ENCODE measurements at places on chromosomes 4 and X.

GRCh38 chrX:51496501-51497291 lies at the start of gene NUDT11:
Gene NUDT11, minus strand, starts transcription at chrX:51496592. Its CDS starts 148 bp downstream, at chrX:51496444.
- DNase-seq, result peak; percentile 23

DNA sequence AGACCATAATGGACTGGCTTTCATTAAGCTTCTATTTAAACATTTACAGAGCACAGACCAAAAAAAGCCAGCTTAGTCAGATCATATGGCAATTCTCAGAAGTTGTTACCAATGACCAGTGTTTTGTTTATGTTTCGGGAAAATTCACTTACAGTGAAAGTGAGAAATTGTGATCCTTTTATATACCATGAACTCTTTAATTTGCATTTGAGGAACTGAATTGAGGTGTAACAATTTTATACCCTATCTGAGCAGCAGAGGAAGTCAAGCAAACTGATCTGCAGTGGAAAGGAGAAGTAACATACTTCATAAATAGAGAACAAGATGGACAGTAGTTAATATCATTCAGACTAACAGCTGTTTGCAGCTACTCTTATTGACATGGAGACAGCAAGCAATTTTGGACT lies 97.1 kb downstream of the TMA16 start:
- DNase-seq, result no peak

GRCh38 chr4:122803788-122804208 lies 22.8 kb upstream of the FGF2 start:
- DNase-seq, result no peak

DNA sequence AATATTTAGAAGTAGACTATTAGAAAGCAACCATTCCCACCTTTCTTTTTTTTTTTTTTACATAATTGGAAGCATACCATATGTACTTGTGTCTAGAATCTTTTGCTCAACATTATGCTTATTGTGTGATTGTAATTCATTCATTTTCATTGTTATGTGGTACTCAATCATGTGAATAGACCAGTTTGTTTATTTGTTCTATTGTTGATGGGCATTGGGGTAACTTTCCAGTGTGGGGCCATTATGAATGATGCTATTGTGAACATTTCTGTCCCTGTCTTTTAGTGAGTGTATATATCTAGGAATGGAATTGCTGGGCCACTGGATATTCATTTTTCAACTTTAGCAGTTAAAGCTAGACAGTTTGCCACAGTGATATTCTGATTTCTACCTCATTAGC lies 62.5 kb upstream of the MCUB start:
- DNase-seq, result no peak

DNA sequence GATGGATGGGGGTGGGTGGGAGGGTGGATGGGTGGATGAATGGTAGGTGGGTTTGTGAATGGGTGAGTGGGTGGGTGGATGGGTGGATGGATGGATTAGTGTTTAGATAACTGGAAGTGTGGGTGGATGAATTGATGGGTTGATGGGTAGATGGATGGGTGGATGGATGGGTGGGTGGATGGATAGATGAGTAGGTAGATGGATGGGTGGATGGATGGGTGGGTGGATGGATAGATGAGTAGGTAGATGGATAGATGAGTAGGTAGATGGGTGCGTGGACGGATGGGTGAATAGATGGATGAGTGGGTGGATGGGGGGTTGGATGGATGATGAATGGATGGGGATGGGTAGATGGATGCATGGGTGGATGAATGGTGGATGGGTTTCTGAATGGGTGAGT lies 20.3 kb upstream of the ASMTL start:
- no peak for DNase-seq

DNA sequence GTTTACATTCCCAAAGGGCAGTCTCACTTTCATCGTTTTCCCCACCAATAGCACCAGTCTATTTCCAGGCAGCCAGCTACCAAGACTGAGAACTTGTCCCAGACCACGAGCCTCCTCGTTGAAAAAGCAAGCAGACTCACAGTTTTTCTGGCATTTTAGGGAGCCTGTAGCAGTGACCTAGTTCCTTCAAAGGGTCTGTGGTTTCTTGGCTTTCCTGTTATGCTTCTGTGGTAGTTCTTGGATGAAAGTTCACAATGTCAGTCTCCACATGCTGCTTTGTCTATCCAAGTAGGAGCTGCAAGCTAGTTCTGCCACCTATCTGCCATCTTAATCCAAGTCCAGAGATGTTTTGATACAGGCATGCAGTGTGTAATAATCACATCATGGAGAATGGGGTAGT lies 151.6 kb upstream of the ZC4H2 start:
- DNase-seq, result no peak

DNA sequence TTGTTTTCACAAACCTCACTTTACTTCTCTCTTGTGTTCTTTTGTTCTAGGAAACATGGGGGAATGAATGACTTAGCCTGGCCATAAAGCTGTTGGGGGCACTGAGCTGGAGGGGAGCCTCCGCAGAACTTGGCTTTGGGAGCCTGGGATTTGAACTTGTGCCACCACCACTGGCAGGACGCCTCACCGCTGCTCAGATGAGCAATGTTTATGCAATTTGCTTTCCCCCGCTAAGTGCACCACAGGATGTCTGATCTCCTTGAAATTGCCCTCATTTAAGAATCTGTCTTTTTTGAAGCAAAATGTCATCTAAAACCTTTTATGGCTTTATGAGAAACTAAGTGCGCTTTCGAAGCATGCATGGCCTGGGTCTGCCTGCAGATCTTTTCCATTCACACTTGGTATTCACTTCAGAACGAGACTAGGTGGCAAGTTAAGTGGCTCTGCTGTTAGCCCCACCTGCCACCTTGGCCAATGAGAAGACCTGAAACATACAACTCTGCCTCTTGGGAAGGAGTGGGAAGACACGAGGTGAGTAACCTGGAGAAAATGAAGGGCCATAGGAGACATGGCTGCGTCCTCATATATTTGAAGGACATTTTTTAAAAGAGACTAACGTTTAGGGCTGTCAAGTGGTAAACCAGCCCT lies 119.3 kb downstream of the LDB2 start:
- DNase-seq, result no peak

GRCh38 chr4:85637778-85638177 lies 162.8 kb downstream of the ARHGAP24 start:
- DNase-seq, result no peak

DNA sequence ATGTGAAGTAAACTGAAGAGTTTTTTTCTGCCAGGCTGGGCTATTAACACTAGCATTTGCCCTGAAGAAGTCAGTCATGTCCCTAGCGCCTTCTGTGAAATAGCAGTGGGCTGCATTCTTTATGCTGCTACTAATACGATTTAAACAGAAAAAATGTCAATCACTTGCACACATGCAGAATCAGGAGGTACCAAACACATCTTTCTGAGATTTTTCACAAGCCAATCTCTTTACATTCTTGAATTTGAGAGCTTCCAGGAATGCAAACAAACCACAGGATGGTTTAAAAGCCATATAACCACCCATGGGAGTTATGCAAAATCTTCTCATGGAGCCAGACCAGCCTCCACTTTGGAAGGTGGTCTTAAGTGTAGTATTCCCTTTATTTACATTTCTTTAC lies 220.1 kb downstream of the IQCM start:
- DNase-seq, result no peak

Measured in NCI-H524 treated with DMSO at 0.1 percent for 48 hours (cell line).